ENCODE measurements at places on chromosomes 6 and 20.

- DNase-seq = no peak
Observed at GRCh38 chr6:145632971-145633370, 102.3 kb downstream of the EPM2A start.

- no peak for DNase-seq
Observed at GRCh38 chr6:152461556-152461955, 175.6 kb downstream of the SYNE1 start.

DNA sequence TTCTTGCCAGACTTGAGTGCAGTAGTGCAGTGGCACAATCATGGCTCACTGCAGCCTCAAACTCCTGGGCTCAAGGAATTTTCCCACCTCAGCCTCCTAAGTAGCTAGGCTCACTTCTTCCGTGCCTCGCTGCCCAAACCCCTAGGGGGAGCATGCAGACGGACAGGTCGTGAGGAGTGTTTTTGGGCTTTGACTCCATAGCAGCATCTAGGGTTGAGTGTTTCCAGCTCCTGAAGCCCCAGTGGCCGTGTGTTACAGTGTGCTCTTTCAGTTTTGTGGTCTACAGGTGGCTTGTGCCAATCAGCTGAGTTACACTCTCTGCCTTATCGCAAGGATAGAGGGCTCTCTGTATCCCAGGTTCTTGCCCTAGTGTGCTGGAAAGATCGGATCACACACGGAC, 33.4 kb downstream of the NCOA3 start:
- DNase-seq = no peak

GRCh38 chr6:12356983-12357972, 67.1 kb downstream of the EDN1 start:
- no peak for DNase-seq

DNA sequence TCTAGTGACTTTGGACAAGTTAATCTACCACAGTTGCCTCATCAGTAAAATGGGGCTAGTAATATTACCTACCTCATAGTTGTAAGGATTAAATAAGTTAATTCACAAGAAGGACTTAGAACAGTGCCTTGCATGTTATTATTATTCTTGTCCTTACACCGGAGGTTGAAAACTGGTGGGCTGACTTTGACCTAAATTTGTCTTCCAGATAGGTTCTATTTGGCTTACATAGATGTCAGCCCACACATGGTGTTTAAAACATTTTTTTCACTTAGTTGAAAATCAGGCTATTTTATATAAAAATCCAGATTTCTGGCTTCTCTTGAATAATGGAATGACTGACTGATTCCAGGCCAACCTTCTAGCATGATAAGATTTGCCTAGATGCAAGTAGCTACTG, 3.2 kb downstream of the SYS1 start:
- DNase-seq = no peak

DNA sequence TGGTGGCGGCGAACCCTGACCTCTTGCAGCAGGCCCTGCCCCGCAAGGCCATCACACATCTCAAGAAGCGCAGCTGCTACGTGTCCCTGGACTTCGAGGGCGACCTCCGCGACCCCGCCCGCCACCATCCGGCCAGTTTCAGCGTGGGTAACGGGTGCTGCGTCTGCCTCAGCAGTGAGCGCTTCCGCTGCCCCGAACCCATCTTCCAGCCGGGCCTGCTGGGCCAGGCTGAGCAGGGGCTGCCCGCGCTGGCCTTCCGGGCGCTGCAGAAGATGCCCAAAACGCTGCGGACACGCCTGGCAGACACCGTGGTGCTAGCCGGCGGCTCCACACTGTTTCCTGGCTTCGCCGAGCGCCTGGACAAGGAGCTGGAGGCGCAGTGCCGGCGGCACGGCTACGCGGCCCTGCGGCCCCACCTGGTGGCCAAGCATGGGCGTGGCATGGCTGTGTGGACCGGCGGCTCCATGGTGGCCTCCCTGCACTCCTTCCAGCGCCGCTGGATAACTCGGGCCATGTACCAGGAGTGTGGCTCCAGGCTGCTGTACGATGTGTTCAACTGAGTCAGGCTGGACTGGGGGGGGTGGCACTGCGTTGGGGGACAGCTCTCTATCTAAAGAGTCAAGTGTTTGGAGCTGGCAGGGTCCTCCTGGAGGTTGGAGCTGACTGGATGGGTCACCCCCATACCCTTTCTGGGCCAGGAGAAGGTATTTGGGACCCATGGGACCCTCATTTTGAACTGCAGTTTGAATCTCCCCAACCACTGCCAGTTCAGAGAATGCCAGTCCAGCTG, 1.1 kb downstream of the ACTL10 start:
- DNase-seq = peak; percentile 55

DNA sequence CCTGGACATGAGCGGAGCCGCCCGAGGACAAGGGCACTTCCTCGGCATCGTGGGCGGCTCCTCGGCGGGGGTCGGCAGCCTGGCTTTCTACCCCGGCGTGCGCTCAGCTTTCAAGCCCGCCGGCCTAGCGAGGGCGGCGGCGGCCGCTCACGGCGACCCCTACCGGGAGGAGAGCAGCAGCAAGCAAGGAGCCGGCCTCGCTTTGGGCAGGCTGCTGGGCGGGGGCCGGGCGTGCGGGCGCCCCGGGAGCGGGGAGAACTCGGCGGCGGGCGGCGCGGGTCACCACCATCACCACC, 6.7 kb downstream of the PRDM13 start:
- no peak for DNase-seq

GRCh38 chr6:155200012-155200411, 63.8 kb upstream of the CLDN20 start:
- DNase-seq = no peak

DNA sequence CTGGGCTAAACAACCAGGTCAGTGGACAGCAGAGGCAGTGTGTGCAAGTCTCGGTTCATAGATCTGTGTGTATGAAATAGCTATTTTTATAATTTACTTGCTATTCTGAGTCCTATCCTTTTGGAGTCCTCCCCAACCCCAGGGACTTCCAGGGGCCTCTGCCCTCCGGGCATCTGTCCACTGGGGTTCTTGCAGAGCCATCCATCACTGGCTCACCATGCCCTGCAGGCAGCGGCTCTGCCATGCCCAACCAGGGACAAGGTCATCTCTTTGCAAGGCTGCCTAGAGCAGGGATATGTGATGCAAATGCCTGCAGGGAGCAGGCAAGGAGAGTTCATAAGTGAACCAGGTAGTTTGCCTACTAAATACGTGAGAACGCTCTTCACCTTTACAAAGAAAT, 10.5 kb upstream of the BEND3 start:
- DNase-seq = no peak

GRCh38 chr20:9480066-9480465, 34.3 kb upstream of the LAMP5 start:
- DNase-seq = no peak

GRCh38 chr6:116933485-116933884, 56.4 kb downstream of the RFX6 start:
- DNase-seq = no peak

DNA sequence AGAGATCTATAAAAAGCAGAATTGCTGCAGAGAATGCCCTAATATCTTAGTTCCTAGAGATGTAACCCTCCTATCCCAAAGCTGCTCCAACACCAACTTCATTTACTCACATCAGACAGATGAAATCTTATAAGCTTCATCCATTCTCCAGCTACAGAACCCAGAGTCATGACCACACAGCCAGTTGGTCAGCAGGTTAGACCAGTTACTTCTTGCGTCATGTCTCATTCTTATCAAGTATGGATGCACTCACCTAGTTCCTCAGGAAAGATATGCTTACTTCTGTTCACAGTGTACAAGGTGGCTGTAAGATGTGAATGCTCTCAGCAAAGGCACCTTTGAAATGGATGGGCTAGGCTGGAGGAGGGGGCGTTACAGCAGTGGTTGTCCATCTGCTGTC, 47.9 kb upstream of the ISM1 start:
- no peak for DNase-seq

DNA sequence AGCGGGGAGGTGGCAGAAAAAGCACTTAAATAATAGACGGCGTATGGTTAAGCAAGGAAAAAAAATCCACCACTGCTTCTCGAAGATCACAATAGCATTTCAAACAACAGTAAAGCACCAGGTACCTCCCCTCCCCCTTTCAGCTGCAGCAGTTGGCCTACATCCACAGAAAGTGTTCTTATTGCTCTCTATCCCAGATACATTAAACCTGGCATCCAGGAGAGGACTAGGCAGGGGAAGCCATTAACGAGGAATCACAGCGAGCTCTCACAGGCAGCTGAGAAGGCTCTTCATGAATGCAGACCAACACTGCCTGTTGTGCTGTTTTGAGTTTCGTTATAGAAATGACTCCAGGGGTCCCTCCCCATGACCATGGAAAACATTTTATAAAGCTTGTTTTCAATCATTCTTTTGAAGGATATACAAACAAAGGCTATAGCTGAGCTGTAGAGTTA, 11.8 kb downstream of the FYN start:
- no peak for DNase-seq

- DNase-seq = no peak
Observed at GRCh38 chr20:47784599-47785310, 526 bp downstream of the SULF2 start.

DNA sequence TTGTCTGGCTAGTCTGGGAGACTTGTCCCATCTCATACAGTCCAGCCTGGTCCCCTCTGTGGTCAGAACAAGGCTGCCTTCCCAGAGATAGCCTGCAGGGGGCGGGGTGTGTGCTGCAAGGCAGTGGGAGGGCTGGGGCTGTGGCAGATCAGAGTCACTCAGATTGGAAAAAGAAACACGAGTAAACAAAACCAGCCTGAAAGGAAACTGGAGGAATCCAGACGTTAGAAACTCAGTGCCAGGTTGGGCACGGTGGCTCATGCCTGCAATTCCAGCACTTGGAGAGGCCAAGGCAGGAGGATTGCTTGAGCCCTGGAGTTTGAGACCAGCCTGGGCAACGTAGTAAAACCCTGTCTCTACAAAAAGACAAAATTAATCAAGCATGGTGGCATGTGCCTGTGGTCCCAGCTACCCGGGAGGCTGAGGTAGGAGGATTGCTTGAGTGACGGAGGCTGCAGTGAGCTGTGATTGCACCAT, 20.2 kb downstream of the LEMD2 start:
- peak; percentile 49 for DNase-seq

- no peak for DNase-seq
Observed at GRCh38 chr6:91886183-91886795, 1299.4 kb upstream of the MAP3K7 start.
